ENCODE measurements at places on chromosomes 1 and 21. TPM values are rescaled to one million over a fixed set of nuclear protein-coding genes. Genes with fewer than 3 reads are reported as not detected.

DNA sequence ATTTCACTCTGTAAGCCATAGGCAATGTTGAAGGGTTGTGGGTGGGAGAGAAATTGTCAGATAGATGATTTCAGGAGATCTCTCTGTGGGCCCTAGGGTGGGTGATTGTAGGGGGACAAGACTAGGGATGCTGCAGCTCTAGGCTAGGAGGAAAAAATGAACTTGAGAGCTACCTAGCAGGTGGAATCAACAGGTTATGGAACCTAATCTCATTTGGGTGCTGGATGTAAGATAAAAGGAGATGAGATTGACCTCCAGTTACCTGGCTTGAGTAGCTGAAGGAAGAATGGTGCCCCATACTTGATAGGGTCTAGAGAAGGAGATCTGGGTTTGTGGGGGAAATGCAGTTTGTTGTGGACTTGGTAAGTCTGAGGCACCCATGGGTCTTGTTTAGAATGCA is 396.5 kb downstream of the RRAGC start:
- no peak for DNase-seq

GRCh38 chr21:38989745-38990423 is 184.2 kb downstream of the ETS2 start:
- no peak for DNase-seq

DNA sequence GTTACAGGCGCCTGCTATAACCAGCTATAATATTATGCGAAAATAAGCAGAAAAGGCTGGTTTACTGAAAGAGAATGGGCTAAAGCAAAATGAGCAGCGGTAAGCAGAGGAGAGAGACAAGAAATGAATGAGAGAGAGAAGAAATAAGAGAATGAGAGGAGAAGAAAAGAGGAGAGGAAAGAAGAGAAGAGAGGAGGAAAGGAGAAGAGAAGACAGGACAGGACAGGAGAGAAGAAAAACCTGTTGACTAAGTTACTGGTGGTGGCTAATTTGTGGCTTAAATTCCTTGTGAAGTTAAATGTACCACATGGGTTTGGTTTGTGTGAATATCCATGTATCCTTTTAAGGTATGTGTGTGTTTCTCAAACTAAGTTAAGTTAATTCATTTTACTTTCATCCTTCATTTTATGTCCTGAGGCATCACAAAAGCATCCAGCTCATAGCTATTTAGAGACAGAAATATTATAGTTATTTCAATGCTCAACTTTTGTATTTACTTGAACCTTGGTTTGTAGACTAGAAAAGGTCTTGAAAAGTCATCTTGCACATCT is 3.1 kb upstream of the DDR2 start:
- no peak for DNase-seq

DNA sequence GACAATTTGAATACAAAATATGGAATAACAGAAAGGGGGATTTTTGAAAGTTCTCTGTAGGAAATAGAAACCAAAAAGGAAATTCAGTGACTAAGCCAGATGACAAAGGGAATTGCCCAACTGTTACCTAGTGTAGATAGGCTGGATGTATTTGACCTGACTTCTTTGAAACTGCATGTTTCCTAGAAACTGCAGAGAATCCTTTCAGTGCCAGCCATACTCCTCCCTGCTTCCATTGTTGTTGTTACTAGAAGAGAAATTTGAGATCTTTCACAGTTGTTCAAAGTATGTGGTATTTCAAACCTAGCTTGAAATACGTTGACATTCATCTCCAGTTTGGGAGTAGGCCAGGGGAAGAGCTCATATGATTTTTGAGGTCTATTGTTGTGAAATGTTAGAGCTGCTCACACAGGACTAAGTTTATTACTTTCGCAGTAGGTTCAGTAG is 1.8 kb upstream of the GBP5 start:
- no peak for DNase-seq

DNA sequence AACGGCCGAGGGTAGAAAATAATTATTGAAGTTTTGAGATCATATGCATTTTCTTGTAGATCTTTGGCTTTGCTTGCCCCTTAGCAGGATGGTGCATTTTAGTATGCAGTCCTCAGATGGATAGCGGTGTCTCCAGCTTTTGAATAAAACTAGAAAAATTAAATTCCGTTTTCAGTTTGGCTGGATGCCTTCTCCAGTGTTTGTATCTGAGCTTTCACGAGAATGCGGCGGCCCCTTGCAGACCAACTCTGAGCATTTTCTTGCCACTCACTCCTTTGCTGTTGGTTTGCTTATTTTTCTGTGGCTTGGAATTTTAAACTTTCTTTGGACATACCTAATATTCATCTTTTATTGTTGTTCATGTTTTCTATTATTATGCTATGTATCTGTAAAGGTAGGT is 192.6 kb downstream of the NFIA start:
- no peak for DNase-seq

The SPATA46 gene
- total RNA-seq = not detected

- no peak for DNase-seq
Observed at GRCh38 chr21:45379171-45379900, 25.6 kb upstream of the COL18A1 start.

- DNase-seq = no peak
Observed at GRCh38 chr1:75136921-75137641, 2.9 kb downstream of the LHX8 start.

The S100B gene
- 0.91 TPM for total RNA-seq

DNA sequence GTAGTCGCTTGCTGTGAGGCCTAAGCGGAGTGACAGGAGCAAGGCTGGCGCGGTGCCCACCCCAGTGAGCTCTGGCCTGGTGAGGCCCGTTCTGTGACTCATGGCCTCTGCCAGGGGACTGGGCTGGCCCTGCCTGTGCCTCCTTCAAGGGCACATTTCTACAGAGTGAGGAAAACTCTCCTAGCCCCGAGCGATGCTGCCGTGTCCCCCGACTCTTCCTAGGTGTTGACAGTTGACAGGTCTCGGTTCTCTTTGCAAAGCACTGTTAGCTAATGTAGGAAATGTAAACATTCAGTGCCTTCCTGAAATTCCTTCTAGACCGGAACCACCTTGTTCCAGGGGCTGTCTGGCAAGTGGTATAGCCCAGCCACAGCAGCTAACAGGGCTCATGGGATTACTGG is 43.9 kb downstream of the ABCG1 start:
- no peak for DNase-seq

- DNase-seq = no peak
Observed at GRCh38 chr1:12100071-12100470, 37.0 kb downstream of the TNFRSF8 start.

The PADI2 gene
- total RNA-seq = not detected

DNA sequence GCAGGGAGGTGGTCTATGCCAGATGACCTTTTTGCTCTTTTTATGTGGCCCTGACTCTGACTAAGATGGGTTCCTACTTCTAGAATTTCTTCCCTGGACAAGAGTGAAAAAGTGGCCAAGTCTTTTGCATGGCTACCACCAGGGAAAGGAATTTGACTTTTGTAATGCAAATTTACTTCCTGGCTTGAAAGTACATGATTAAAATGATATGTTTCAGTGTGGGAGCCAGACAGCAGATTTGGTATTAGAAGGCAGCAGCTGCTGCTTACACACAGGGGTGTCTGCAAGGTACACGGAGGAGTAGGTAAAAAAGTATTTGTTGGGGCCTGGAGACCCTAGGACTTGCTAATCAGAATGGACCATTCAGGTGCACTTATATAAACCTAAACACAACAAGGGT is 78.4 kb downstream of the KCND3 start:
- no peak for DNase-seq

The FHAD1 gene
- total RNA-seq = not detected

GRCh38 chr21:35923971-35924370 is 136.4 kb downstream of the SETD4 start:
- DNase-seq = no peak

DNA sequence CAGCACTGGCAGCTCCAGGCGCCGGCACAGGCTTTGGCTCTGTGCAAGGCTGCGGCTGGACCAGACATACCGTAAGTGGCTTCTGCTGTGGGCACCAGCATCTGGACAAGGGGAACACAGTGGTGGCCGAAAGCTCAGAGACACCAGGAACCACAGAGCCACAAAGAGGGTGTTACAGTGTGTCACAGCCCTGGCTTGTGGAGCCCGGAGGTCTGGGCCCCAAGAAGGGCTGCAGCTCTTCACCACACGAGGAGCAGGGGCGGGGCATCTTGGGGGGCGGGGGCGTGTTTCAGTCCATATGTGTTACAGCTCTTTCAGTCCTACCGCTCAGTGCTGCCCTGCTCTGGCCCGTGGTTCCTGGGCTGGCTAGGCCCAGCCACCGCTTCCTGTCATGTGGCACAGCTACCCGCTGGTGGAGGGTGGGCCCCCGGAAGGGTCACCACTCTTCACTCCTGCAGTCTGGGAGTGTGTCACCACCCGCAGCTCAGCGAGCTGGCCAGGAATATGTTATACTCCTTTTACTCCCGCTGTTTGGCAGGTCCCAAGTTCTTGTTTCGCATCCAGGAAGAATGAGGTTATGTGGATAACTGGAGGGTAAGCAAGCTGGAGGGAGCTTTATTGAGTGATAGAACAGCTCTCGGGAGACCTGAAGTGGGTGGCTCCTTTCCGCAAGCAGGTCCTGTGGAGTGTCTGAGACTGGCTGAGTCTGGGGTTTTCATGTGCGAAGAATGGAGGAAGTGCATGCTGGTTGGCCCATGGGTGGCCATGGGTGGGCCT is 3.3 kb upstream of the LSM10 start:
- peak; percentile 18 for DNase-seq

- no peak for DNase-seq
Observed at GRCh38 chr21:44456214-44456914, 1.1 kb downstream of the LRRC3 start.

- DNase-seq = no peak
Observed at GRCh38 chr1:71533950-71534349, 453.1 kb upstream of the ZRANB2 start.

GRCh38 chr1:89930579-89930978 is 64.3 kb upstream of the ZNF326 start:
- DNase-seq = no peak

GRCh38 chr1:245481261-245481660 is 326.5 kb downstream of the KIF26B start:
- no peak for DNase-seq

DNA sequence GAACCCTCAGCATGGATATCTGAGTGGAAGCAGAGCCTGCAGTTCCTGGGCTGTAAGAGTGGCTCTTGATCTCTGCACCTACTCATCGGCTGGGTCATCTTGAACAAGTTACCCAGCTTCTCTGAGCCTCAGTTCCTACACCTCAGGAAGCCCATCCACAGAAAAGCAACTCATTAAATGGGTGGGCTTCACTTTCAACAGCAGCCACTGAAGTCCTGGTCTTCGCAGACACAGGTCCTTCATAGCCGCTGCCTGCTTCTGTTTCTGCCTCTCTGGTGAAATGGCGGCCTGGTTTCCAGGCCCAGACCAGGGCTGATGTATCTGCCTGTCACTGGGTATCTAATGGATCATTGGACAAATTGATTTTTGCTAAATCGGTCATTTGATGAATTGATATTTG is 571.4 kb downstream of the PTPRU start:
- DNase-seq = no peak

DNA sequence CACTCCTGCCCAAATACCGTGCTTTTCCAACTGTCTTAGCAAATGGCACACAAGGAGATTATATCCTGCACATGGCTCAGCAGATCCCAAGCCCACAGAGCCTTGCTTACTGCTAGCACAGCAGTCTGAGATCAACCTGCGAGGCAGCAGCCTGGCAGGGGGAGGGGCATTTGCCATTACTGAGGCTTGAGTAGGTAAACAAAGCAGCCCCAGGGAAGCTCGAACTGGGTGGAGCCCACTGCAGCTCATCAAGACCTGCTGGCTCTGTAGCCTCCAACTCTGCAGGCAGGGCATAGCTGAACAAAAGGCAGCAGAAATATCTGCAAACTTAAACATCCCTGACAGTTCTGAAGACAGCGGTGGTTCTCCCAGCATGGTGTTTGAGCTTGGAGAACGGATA is 70.1 kb upstream of the PTBP2 start:
- DNase-seq = no peak

The ABCA4 gene
- not detected for total RNA-seq

DNA sequence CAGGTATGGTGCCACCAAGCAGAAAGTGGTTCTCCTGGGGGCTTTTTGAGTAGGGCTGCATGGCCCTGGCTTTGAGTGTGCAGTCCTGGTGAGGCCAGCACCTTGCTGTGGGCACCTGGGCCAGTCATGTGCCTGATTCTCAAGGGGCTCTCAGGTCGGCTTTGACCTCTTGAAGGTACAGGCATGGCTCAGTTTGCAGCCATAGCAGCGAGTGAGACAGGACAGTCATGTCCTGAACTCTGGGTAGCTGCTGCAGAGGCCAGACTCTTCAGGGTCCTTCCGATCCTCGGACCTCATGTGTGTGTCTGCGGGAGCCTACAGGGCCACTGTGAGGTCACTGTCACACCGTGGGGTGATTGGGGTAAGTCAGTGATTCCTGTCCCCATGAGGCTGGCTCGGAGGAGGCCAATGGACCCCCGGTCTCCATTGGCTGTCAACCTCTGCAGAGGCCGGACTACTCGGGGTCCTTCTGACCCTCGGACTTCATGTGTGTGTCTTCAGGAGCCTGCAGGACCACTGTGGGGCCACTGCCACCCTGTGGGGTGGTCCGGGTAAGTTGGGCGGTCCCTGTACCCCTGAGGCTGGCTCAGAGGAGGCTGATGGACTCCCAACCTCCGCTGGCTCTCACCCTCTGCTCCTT is 95.2 kb upstream of the C1orf174 start:
- no peak for DNase-seq

The ZSWIM5 gene
- 1.3 TPM for total RNA-seq
